Left colon (tissue), 2 donors: ENCODE measurements at places on chromosomes 4 and X.
A peak's percentile ranks its signal among the peaks of the same experiment; 100 is the strongest.

- no peak for DNase-seq
Observed at GRCh38 chr4:168723020-168723419, 226.2 kb downstream of the PALLD start.

GRCh38 chr4:184188443-184189400, 29.0 kb downstream of the ENPP6 start:
- DNase-seq: no peak

- DNase-seq: no peak
Observed at GRCh38 chrX:8672176-8672575, 59.8 kb downstream of the ANOS1 start.

GRCh38 chr4:26753617-26754016, 107.0 kb upstream of the STIM2 start:
- DNase-seq: no peak

GRCh38 chrX:29196501-29196900, 609.3 kb downstream of the IL1RAPL1 start:
- no peak for DNase-seq

GRCh38 chrX:144275843-144276242, 392.0 kb downstream of the UBE2NL start:
- DNase-seq: no peak

- DNase-seq: no peak
Observed at GRCh38 chr4:28469886-28470285, 1609.2 kb downstream of the STIM2 start.

- DNase-seq: no peak
Observed at GRCh38 chrX:150408561-150408960, 45.4 kb downstream of the MAMLD1 start.

DNA sequence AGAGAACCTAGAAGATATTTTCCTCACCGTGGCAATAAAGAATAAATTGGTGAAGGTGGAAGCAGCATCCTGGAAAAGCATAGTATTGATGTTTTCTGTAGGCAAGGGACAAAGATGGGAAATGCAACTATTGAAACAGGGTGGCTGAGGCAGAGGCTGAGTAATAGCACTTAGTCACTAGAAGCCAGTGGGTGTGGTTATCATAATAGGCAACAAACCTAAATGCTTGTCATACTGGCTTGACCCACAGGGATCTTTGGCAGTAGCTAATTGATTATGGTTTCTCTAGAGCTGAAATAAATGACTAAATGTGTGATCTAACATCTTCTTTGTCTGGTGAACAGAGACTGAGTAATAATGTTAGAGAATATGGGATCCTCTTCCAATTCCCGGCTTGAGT, 353.6 kb upstream of the RPS6KA3 start:
- DNase-seq: no peak

DNA sequence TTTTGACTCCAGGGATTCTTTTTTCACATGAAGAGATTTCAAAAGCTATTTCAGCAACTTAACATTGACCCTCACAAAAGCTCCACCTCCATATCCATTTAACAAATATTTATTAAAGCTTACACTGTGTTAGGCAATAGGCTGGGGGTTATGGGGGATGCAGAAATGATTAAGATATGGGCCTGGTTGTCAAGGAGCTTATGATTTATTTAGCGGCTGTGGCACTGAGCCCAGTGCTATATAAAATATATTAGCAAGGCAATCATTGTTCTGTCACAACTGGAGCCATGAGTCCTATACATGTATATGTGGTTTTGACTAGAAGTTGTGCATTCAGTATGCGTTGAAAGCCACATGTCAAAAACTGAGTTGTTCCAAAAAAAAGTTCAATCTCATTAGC, 131.1 kb downstream of the GPC3 start:
- no peak for DNase-seq

DNA sequence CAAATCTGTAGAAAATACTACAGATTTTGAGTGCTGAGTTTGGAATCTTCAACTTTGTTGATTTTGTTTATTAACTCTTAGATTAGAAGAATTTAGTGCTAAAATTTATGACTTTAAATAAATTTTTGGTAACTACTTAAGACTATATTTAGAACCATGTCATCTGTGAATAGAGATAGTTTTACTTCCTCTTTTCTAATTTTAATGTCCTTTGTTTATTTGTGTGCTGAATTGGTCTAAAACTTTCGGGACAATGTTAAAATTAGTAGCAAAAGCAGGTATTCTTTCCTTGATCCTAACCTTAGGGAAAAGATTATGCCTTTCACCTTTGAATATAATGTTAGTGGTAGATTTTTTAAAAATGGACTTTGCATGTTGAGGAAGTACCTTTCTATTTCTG, 119.7 kb upstream of the CXorf51A start:
- no peak for DNase-seq

GRCh38 chr4:11529625-11530201, 101.0 kb upstream of the HS3ST1 start:
- DNase-seq: no peak

DNA sequence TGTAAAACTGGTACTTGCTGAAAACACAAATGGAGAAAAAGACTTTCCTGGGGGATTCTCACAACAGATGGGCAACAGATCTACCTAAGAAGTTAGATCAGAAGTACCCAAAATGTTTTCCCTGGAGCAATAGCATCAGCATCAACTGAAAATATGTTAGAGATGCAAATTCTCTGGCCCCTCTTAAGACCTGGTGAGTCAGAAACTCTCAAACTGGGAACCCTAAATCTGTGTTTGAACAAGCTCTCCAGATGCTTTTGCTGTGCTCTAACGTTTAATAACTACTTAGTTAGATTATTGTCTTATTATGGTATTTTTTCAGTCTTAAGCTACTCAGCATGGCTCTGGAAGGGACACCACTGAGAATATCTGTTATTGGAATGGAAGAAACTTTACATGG, 55.2 kb upstream of the TRPC3 start:
- DNase-seq: no peak

DNA sequence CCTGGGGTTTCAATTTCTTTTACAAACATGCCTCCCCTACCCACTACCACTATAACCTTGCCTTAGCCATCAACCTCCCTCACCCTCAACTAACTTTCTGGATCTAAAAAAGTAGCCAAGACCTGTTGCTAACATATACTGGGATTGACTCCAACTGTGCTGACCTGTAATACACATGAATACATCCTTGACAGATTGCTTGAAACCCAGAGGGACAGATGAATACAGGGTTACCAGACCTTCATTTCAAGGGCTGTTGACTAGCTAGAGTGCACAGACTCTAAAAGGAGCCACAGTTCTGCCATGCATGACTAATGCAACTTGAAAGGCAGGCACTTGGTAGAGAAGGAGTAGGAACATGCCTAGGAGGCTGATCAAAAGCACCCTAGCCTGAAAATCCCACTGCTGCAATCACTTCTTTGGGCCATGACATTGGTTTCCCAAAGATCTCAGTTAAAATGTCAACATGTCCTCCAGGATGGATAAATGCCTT, 121.0 kb downstream of the PCDH19 start:
- DNase-seq: no peak

- no peak for DNase-seq
Observed at GRCh38 chr4:37953620-37954293, 6.4 kb upstream of the PTTG2 start.

DNA sequence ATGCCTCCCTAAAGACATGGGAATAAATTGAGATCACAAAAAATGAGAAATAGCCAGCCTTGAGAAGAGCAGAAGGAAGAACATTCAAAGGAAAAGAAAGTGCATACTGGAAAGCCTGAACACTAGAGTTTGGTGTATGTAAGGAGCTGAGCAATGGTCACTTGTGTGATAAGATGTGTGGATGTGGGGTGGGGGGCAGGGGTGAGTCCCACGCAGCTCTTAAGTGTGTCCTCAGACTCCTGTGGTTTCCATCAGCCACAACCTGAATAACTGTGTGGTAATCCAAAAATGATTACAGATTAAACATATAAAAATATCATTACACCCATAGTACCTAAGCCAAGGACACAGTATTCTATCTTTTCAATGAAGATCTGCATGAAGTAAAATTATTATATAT, 59.9 kb downstream of the ELOVL6 start:
- no peak for DNase-seq

GRCh38 chrX:46904626-46905025, 7.6 kb upstream of the JADE3 start:
- no peak for DNase-seq

DNA sequence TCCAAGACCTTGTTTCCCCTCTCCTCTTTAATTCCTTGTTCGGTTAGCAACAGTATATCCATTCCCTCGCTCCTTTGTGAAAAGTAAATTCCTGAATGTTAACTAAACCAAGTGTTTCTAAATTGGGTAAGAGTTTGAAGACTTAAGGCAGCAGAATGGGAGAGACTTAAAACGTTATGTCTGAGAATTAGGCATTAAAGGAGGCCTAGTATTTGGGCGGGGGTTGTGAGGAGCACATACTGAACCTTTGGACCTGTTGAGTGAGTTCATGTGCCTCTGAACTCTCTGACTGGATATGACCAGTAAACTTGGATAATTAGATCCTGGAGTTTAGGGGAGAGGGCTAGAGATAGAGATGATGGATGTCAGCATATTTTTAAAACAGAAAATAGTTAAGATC, 1.2 kb downstream of the MSMO1 start:
- peak; percentile 29 for DNase-seq

DNA sequence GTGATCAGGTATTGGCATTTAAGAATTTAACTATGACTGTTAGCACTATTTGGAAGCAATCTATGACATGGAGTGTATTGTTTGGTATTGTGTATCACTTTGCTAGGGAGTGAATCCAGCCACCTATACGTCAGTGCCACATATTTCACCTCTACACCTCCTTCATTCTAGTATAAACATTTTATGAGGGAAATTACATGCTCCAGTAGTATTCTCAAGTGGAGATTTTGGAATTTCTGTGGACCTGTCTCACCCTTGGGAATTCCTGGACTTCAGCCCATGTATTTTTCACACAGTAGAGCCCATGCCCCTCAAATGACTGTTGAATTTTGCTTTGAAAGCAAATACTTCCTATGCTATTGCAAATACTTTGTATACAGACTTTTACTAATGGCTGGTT, 11.3 kb downstream of the BST1 start:
- DNase-seq: no peak

DNA sequence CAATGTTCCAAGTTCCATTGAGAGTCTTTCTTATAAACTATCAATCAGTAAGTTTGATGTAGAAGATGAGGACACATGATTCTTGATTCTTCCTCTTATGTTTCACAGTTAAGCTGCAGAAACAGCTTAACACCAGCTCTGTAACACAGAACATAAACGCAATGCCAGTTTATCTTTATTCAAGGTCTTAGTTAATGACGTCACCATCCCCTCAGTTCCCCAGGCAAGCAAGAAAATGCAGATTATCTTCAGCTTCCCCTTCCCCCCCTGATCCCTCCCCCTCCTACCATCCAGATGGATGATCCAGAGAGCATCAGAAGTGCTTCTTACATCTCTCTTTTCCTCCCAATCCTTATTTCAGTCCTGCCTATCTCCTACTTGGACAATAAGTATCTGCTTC, 4.4 kb upstream of the SH3RF1 start:
- no peak for DNase-seq

GRCh38 chrX:123138473-123138872, 45.6 kb upstream of the GRIA3 start:
- DNase-seq: no peak

DNA sequence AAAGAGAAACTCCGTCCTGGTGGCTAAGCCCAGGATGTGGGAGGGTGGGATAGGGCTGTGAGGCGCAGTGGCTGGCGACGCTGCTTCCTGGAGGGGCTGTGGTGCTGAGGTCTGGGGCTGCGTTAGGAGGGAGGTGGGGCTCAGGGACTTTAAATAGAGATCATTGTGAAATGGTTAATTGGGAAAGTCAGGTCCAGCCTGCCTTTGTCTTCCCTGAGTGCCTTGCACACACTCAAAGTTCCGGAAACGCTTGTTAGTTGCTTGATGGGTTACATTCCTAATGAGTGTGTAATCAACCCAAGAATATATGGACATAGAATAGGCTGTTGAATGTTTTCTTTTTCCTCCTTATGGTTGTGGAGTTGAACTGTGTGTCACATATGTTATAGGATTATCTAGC, 55.7 kb upstream of the CLDN34 start:
- no peak for DNase-seq

GRCh38 chr4:20356565-20356964, 104.9 kb downstream of the SLIT2 start:
- DNase-seq: no peak

- no peak for DNase-seq
Observed at GRCh38 chr4:110678517-110679227, 55.8 kb upstream of the PITX2 start.

DNA sequence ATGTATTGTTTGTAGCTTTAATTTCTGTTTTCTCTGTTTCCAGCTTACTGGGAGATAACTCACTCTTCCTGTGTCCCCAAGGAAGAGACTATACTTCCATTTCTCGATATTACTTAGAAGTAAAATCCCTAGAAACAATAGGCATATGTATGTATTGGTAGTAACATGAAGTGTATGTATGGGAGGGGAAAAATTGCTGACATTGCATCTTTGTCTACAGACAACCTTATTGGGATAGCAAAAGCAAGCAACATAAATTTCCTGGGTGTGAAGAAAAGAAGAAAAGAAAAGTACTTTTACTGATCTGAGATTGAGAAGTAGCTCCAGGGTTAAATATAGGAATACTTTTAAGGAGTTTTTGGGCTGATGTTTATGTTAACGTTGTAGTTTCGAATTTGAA, 15.4 kb downstream of the AP1AR start:
- no peak for DNase-seq

- no peak for DNase-seq
Observed at GRCh38 chr4:13208558-13209193, 275.5 kb downstream of the RAB28 start.

DNA sequence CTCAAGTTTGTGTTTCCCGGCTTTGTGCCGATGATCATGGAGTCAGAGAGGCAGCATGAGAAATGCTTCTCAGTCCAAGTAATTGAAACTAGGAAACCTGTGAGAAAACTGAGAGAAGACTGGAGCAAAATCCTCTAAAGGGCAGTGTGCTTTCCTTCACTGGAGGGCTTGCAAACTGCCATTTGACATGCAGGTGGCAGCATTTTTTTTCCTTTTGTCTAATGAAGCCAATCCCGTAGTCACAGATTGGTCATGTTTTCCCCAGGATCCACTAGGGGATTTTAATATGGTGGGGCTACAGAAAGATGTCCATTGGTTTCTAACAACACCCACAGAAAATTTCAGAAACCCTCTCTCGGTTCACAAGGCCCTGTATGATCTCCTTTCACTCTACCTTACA, 117.4 kb upstream of the NUDT10 start:
- DNase-seq: no peak

- DNase-seq: peak; percentile 76
Observed at GRCh38 chr4:74794382-74795010, at the start of gene BTC. BTC (minus strand) TSS chr4:74794523; CDS start chr4:74794325, 198 bp downstream.

GRCh38 chrX:12225107-12225506, 86.8 kb downstream of the FRMPD4 start:
- no peak for DNase-seq

GRCh38 chr4:117326091-117326490, 240.7 kb upstream of the TRAM1L1 start:
- no peak for DNase-seq
